ENCODE measurements at places on chromosomes 5 and 9.
A peak's percentile ranks its signal among the peaks of the same experiment; 100 is the strongest.

DNA sequence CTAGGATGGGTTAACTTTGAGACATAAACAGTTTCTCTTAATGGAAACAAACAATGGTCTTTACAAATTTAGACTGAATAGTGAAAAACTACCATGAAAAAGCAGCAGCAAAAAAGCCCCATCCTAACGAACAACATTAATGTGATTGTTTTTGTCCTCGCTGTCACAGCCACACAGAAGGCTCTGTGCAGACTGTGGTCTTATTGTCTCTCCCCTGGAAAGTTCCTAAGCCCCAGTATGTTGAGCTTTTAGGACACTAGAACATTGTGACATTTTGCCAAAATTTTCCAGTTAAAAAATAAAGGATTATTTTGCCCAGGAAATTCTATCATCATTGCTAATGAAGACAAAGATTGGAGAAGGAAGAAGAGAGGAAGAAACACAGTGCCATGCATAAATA is 12.6 kb upstream of the SOWAHA start:
- DNase-seq = no peak

- DNase-seq = no peak
Measured at GRCh38 chr9:13165956-13166355, 113.5 kb downstream of the MPDZ start.

GRCh38 chr9:137406876-137407589 is 15.9 kb downstream of the EXD3 start:
- peak; percentile 79 for DNase-seq

DNA sequence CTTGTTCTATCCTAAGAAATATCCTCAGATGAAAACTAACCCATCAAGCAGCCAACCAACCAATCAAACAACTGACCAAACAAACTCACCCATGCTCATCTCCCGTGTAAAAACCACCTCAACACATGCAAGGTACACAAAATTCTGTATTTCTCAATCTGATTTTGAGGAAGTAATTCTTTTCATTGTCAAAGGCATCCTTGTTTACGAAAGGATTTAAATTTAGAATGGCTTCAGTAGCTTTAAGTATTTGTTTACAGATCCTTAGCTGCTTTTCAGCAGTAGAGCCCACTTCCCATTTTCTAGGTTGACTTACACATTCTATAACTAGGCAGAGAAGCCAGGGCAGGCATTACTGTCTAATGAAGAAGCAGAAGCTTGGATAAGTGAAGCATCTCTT is 78.6 kb downstream of the NTRK2 start:
- no peak for DNase-seq

Data from hindlimb muscle (tissue), 1 donor.